ENCODE measurements at places on chromosomes 1 and 21.

DNA sequence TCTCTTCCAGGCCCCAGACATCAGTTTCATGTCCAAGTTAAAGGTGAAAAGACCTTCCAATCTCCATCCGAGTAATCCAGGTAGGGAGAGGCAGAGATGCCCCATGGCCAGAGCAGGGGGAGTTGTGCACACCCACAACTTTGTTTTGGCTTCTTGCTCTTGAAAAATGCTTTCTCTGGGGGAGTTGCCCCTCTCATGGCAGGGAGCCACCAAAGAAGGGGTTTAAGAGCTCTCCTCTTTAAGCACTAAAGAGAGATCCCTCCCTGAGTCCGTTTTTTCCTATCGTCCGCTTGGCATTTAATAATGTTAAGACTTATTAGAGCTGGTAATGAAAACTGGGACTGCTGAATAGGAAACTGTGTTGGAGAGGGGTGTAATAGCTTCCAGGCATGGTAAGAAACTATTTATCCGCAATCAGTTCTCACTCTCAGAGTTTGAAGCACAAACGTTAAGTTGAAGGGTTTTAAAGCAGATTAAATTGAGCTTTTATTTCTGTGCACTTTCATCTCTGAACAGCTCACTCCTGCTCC lies 8.3 kb downstream of the PAX7 start:
- no peak for DNase-seq

DNA sequence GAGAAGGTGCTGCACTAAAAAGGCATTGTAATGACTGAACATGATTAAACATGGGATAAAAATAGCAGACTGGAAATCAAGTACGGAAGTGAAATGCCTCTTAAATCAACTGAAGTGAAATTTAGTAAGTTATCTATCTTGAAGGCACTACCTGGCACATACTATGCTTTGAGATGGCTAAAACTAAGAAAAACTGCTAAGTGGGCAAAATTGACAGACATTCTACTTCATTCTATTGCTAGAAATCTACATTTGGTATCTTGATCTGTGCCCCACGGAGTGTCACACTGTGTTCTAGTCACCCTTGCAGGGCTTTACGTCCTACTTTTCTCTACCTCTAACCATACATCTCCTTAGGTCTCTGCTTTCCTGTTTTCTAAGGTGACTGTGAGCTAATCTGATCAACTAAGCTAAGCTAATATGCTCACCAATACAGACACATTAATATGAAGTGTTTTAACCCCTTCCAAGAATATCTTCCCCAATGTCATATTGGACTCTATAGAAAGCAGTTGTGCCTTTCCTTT lies 4.1 kb downstream of the PDC start:
- DNase-seq: no peak

- no peak for DNase-seq
These were observed 3.2 kb upstream of the IBA57 start for GRCh38 chr1:228162286-228163006.

GRCh38 chr1:78519446-78519845 lies 28.7 kb downstream of the PTGFR start:
- no peak for DNase-seq

DNA sequence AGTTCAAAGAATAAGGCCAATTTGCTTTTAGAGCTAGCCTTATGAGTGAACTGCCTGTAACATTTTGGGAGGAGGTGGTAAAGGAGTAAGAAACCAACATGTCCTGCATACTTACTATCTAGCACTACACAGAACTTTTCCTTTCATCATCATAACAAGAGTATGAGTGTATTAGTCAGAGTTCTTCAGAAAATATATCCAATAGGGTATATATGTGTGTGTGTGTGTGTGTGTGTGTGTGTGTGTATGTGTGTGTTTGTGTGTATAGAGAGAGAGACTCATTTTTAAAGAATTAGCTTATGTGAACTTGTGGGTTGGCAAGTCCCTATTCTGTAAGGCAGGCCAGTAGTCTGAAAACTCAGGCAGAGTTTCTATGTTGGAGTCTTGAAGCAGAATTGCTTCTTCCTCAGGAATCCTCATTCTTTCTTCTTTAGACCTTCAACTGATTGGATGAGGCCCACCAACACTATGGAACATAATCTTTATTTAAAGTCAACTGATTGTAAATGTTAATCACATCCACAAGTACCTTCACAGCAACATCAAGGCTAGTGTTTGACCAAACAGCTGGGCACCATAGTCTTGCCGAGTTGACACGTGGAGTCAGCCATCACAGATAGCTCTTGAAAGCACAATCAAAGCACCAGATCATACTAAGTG lies 121.9 kb downstream of the CYYR1 start:
- DNase-seq: no peak

GRCh38 chr1:147837964-147838292 lies 64.7 kb upstream of the GJA8 start:
- DNase-seq: no peak

DNA sequence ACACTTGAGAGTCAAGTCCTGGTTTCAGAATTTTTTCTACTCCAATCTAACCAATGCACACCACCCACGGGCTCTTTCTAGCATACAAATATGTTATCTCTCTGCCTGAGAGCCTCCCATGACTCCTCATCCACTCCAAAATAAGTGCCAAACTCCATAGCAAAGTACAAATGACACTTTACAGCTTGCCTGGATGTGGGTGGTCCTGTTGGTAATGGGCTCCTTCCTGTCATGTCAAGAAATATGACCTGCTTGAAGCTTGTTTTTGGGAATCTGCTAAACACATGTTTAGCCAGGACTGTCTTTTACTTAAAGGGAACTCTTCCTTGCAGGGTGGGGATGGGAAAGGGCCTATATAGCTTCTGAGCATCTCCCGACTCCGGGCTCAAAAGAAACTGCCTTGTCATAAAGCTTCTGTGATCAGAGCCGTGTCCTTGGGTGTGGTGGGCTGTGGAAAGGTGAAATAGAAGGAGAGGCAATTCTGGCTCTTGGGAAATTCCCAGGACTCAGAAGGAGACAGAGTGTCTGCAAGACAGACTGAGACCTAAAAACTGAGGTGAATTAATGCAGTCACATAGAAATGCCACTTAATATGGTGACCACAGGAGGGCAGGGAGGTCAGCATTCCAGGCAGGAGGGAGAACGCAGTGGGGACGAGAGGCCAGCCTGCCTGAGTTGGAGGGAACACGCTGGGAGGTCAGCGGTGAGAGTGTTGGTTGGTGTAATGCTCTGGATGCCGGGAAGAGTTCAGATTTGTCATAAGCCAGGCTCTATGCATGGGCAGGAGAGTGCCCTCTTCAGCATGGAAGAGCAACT lies 6.1 kb upstream of the IGFN1 start:
- DNase-seq: no peak

DNA sequence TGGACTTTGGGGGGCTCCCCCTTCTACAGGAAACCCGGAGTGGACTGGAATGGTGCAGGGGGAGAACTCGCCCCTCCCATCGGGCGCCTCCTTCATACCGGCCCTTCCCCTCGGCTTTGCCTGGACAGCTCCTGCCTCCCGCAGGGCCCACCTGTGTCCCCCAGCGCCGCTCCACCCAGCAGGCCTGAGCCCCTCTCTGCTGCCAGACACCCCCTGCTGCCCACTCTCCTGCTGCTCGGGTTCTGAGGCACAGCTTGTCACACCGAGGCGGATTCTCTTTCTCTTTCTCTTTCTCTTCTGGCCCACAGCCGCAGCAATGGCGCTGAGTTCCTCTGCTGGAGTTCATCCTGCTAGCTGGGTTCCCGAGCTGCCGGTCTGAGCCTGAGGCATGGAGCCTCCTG lies at the start of gene TNFRSF14:
TNFRSF14 (plus strand) TSS at position 95 of the 401 bp plus-strand sequence; CDS start at position 389, 294 bp downstream.
- DNase-seq: peak; percentile 82

DNA sequence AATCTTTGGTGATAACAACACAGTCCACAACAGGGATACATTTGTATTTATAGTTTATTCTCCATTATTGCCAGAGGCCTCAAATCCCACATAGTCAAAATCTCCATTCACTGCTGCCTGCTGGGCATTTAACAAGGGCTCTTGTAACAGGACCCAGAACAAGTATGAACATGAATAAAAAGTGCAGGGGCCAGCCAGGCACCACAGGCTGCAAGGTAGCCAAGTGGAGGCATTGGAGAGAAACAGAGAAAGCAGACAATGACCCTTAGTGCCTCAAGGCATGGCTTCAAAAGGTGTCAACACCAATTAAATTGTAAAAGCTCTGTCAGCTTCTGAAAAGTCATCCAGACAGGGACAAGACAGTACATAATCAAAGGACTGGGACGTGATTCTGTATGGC lies 116.8 kb downstream of the ATP6V1G3 start:
- no peak for DNase-seq

- no peak for DNase-seq
These were observed 29.9 kb upstream of the EDN2 start for GRCh38 chr1:41514381-41514780.

GRCh38 chr1:41101076-41101475 lies 79.6 kb upstream of the SLFNL1 start:
- no peak for DNase-seq

GRCh38 chr1:183404476-183404875 lies 13.7 kb downstream of the NMNAT2 start:
- DNase-seq: no peak

- no peak for DNase-seq
These were observed 9.2 kb downstream of the TLCD4 start for GRCh38 chr1:95126366-95126765.

DNA sequence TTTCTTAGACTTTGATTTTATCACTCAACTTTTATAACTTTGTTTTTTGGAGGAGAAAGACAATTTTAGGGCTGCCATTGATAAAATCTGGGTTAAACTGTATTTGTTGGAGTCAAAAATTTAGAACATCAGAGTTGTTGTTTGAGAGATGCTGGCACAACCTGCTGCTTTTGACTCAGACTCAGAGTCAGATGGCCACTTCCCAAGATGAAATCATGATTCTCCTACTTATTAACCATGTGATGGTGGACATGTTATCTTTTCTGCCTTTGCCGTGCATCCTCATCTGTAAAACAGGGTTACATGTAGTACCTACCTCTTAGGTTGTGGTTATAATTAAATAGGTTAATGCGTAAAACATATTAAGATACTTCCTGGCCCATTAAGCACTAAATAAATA lies 71.2 kb downstream of the PLA2G4A start:
- DNase-seq: no peak

DNA sequence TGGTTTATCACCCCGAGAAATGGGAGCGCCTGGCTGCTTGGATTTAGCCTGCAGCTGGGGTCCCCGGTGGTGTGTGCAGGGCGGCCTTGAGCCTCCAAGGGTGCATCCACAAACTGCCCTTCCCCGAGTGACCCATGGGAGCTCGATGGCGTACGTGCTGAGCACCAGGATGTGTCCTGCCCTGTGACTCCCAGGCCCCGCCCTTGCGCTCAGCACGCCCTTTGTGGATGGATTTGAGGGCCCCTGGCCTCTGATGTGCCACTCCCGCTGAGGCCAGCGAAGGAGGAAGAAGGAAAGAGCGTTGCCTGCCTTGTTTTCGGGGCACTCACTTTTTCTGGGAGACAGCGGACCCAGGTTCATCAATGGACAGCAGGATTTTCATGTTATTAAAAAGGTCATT lies 1.7 kb upstream of the TFF3 start:
- DNase-seq: no peak
